ENCODE measurements at places on chromosomes 12 and 14.

- DNase-seq, result no peak
These were observed 11.5 kb upstream of the HELB start for GRCh38 chr12:66290716-66291200.

DNA sequence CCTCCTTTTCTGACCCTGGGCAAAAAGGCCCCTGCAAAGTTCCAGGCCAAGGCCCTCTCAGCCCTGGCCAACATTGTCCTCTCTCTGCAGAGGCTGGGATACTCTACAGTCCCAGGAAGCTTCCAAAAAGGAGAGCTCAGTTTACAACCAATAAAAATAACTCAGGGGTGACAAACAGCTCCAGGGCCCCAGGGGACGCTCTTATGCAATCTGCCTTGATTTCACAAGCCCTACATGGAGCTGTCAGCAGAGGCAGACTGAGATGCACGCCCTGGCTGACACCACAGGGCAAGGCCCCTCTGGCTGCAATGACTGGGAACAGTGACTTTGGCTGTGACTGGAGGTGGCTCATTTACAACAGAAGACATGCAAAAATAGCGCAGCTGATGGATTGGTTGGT is 129.0 kb upstream of the MED13L start:
- peak; percentile 90 for DNase-seq

DNA sequence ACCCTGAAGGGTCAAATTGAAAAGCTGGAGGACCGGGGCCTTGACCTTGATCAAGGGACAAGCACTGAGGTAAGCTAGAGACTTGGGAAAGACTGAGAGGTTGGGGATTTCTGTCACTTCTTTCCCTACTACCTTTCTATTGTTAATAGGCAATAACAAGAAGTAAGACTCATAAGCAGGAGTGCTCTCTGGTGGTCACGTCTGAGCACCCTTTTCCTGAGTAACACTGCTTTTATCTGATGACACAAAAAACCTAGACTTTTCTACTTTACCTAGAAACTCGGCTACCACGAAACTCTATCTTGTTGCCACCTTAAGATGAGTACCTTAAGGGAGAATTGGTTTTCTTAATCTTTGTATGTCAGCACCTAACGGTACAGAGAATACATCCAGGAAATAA is 35.5 kb upstream of the PPFIBP1 start:
- no peak for DNase-seq

GRCh38 chr12:19223695-19224094 is 94.2 kb downstream of the PLEKHA5 start:
- peak; percentile 74 for DNase-seq

DNA sequence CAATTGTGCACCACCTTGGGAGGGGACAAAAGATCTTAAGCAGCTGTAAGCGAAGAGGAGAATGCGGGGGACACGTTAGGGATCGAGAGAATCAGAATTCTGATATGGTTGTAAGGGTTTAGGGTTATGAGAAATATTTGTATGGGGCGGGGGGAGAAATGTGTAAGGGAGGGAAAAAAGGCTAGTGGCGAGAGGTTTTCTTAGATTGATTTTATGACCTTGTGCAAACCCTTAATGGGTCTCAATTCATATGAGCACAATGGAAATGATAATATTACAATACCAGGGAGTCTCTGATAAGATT is 396 bp downstream of the NDUFA9 start:
- DNase-seq, result no peak

- no peak for DNase-seq
These were observed 203.1 kb upstream of the PPFIA2 start for GRCh38 chr12:81962126-81962856.

- no peak for DNase-seq
These were observed 121.6 kb downstream of the SCARB1 start for GRCh38 chr12:124742111-124742510.

DNA sequence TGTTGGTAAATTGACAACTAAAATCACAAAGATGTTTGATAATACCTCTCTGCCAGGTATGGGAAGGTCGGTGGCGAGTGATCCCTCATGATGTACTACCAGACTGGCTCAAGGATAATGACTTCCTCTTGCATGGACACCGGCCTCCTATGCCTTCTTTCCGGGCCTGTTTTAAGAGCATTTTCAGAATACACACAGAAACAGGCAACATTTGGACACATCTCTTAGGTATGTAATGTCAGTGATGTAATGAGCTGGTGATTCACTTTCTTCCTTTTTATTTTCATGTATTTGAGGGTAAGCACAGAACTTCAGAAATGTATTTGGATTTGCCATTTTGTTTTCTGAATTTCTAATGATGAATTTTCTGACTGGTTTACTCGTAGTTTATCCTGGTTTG is 42.6 kb upstream of the LRTM2 start:
- DNase-seq, result peak; percentile 78

- no peak for DNase-seq
These were observed 17.8 kb downstream of the UTP20 start for GRCh38 chr12:101297661-101298060.

GRCh38 chr12:76551482-76551888 is 8.1 kb downstream of the OSBPL8 start:
- no peak for DNase-seq

DNA sequence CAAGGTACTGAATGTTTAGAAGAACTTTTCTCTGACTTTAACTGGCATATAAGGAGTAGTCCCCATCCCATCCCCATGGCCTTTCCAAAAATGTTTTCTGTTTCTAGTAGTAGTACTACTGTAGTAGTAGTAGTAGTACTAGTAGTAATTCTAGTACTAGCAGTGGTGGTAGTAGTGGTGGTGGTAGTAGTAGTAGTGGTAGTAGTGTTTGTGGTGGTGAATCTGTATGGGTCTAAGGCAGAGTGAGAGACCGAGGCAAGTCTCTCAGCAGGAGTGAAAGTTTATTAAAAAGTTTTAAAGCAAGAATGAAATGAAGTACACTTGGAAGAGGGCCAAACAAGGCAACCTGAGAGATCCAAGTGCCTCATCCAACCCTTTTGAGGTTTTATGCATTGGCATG is 58.6 kb downstream of the FOXN4 start:
- DNase-seq, result no peak

DNA sequence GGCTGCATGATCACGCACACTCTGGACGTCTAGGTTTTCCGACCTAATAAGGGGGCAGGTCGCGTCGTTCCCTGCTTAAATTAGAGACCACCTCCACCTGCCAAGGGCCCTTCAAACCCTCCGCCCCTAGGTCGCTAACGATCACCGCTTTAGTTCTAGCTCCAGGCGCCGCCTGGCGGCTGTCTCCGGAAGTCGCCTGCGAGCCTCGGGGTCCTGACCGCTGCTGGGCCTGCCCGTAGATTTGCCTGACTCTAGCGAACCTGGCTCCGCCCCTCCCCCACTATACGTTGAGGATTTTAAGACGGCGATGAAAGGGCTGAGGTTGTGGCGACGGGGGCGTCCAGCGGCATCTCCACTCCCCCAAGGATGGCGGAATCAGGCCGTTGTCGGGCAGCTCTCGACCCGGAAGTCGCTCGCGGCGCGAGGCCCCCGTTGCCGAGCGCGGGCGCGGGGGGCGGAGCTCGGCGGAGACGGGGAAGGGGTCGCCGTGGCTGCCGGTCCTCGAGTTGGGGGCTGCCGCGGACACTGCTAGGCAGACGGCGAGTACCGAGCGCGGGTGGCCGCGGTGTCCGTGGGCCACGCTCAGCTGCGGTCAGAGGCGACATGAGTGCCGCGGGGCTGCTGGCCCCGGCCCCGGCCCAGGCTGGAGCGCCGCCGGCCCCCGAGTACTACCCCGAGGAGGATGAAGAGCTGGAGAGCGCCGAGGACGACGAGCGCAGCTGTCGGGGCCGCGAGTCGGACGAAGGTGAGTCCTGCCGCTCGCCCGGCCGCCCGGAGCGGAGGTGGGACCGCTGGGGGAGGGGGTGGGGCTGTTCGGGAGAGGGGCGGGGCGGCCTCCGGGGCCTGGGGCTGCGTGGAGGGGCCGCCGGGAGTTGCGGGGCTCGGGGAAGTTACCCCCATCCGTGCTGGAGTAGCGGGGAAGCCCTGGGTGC is at the start of gene SUDS3:
Gene SUDS3, plus strand, starts transcription at position 467 of the 932 bp plus-strand sequence. Its CDS starts 137 bp downstream, at position 604.
- peak; percentile 93 for DNase-seq

DNA sequence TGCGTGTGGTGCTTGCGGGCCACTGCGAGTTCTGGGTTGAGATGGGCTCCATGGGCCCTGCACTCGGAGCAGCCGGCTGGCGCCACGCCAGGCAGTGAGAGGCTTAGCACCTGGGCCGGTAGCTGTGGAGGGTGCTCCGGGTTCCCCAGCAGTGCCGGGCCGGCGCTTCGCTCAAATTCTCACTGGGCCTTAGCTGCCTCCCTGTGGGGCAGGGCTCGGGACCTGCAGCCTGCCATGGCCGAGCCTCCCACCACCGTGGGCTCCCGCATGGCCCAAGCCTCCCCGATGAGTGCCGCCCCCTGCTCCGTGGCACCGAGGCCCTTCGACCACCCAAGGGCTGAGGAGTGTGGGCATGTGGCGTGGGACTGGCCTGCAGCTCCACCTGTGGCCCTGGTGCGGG is 375.7 kb downstream of the NELL2 start:
- DNase-seq, result no peak

GRCh38 chr12:31961137-31961536 is 1.9 kb downstream of the RESF1 start:
- DNase-seq, result no peak

DNA sequence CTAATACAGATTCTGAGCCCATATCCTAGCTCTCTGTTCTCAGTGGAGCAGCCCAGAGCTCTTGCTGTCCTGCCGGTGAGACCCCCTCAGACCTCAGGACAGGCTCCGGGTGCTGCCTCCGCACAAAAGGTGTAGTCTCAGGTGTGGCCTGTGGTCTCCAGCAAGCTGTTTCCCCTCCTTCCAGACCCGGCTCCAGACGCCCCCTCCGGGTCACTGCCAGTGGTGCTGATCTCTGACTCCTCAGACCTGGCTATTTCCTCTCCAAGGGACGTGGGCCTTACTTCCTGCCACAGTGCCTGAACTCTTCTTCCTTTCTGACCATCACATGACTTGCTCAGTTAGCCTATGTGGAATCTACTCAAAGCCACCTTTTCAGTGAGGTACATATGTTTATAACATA is 337.5 kb downstream of the GLT1D1 start:
- no peak for DNase-seq

- no peak for DNase-seq
These were observed 293.4 kb downstream of the NPAS3 start for GRCh38 chr14:33232031-33232430.

- DNase-seq, result no peak
These were observed 17.6 kb upstream of the SLC16A7 start for GRCh38 chr12:59578254-59578653.

DNA sequence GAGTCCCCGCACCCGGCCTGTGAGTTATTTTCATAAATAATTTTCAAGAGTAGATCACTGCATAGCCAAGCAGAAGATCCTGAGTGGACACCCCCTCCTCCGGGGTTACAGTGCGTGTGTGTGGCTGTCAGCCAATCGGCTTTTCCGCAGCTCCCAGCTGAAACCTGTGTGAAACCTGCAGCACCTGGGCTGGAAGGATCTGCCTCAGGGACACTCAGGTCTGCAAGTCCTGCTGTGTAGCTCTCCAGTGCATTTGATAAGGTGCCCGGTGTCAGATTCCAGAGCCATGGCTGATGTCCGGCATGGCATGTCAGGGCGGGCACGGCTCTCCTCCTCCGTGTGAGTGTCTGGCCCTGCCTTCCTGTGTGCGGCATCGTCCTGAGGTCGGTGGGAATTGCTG is 124.8 kb downstream of the GLT1D1 start:
- DNase-seq, result no peak

GRCh38 chr12:132052196-132052932 is 91.8 kb downstream of the DDX51 start:
- no peak for DNase-seq

DNA sequence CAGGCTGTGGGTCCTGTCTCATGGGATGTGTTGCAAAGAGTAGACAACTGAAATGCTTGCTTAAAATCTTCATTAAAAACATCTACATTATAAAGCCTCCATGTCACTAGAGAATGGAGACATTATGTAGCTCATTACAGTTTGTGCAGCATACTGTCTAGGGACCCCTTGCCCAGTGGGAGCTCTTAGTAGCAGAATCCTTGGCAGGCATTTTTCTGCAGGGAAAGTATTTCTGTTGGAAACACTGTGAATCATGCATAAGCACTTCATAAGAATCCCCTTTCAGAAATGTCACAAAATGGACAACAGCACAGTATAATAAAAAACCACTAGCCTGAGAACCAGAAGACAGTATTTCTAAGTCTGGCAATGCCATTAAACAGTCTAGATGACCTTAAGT is 174.3 kb downstream of the MGAT4C start:
- peak; percentile 3 for DNase-seq

DNA sequence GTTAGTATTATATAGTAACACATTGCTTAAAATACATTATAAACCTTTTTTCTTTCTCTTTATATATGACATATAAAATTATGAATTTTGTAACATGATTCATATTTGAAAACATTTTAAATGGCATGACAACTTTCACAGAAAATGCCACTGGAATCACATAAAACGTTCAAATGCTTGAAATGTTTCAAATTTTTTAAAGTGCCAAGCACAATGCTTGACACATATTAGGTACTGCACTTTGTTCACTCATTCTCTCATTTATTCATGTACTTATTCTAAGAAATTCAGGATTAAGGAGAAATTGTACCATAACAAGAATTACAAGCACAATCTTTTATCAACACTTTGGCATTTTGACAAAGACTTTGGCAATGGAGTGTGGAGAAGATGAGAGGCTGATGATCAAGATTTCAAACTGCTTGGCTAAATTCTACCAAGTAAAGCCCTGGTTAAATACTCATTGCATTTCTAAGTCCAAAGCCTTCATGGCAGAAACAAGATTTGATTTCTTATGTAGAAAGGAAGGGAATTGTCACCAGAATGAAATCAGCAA is 232.2 kb downstream of the C12orf50 start:
- DNase-seq, result peak; percentile 67

DNA sequence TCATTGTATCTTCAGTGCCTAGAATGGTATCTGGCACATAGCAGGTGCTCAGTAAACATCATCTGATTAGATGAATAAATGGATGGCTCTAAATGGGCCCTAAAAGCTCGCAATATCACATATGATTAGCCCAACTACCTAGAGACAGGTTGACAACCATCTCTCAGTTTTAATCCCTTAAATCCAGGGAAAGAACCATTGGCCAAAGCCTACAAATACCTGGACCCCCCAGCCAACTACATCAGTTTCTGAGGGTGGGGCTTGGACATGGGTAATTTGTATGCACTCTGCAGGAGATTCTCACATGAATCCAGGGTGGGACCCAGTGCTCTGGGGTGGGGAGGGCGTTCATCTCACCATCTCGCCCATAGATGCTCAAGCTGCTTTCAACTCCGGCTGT is 4.8 kb upstream of the DTX1 start:
- no peak for DNase-seq

DNA sequence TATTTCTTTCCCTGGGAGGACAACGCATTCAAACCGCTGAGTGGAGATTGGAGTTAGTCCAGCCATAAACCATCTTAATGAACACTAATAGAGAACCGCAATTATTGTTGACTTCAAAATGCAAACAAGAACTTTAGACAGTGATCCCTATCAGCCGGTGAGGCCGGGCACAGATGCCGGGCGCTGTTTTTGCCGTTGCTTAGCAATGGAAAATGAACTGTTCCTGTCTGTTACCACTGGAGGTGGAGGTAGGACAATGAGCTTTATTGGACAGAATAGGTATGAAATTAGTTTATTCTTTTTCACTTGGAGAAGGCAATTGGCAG is 216.8 kb downstream of the TTC8 start:
- DNase-seq, result no peak
